ENCODE measurements at places on chromosomes 13 and 19.

DNA sequence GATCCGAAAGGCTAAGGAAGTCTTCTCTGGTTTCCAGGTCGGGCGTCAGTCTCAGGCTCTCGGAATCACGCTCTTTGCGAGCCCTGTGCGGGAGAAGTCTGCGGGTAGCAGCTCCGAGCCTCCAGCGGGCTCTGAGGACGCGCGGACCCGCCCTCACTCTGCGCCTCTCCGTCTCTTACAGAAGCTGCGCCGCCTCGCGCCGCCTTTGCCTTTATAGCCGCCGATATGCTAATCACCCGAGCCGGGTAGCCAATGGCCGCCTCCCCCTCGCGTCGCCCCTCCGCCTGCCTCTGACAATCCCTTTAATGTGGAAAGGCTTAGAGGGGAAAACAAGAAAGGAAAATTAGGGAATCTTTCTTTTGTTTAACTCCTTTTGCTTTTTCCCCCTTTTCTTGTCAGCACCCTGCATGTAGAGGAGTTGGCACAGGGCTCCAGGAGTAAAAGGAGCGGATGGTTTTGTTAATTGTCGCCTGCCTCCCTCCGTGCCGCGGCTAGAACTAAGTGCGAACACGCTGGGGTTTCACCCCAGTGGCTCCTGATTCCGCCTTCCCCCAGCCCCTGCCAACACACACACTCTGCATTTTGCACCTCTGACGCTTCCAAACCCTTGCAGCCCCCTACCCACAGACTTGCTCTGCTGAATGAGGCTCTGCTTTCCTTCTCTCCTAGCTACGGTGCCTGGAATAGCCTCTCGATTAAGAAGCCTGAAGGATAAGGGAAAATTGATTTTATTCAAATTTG lies at the start of gene PCDH8:
TSS of gene PCDH8 (minus strand) at position 186 of the 741 bp plus-strand sequence. CDS start 204 bp downstream, outside the sequence.
- no peak for DNase-seq

DNA sequence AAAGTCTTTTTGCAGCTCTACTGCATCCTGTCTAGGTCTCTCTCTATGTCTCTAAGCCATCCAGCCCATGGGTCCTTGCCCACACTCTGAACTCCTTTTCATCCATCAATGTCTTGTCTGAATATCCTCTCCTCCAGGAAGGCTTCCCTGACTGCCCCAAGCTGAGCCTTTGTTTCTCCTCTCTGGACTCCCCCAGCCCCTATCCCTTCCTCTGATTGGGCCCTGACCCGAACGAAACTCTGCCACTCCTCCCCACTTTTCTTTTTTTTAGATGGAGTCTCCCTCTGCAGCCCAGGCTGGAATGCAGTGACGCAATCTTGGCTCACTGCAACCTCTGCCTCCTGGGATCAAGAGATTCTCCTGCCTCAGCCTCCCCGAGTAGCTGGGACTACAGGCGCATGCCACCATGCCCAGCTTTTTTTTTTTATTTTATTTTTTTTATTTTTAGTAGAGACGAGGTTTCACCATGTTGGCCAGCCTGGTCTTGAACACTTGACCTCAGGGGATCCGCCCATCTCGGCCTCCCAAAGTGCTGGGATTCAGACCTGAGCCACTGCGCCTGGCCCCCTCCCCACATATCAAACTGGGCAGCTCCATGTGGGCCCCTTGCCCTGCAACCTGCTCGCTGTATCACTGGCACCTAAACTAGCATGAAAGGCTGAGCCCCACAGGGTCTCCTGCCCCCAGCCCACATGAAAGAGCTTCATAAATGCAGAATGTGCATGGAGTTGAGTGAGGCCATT lies 870 bp upstream of the UNC13A start:
- no peak for DNase-seq

DNA sequence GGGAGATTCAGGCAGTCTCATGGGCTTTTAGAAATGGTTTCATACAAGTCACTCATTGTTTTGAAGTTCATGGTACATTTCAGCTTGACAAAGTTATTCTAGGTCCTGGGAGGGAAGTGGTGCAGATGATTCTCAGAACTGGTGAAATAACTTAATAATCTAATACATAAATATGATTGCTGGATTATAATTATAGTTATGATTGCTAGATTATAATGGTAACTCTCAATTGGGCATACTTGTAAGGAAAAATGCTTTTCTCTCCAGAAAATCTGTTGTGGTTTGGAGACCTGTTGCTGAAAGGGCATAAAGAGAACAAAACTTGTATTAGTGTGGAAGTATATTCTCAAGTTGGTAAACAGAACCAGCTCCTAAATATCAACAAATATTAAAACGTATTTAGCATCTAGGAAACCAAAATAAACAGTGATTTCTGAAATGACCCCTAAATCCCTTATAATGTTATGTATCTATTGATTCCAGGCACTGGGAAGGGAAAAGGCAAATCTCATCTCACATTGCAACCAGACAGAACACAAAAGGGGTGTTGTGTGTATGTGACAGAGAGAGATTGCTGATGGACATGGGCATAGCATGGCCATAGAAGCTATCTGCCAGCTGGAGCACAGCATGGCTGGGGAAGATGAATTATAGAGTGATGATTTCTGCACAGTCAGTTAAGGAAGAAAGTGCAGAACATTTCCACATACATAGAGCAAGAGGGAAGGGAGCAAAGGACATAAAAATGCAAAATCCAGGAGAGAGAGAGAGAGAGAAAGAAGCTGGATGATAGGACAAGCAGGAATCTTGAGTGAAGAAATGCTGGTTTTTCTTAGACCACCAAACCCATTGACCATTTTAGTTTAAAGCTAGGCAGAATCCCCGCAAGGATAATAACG lies 87.1 kb upstream of the FRY start:
- DNase-seq = no peak

DNA sequence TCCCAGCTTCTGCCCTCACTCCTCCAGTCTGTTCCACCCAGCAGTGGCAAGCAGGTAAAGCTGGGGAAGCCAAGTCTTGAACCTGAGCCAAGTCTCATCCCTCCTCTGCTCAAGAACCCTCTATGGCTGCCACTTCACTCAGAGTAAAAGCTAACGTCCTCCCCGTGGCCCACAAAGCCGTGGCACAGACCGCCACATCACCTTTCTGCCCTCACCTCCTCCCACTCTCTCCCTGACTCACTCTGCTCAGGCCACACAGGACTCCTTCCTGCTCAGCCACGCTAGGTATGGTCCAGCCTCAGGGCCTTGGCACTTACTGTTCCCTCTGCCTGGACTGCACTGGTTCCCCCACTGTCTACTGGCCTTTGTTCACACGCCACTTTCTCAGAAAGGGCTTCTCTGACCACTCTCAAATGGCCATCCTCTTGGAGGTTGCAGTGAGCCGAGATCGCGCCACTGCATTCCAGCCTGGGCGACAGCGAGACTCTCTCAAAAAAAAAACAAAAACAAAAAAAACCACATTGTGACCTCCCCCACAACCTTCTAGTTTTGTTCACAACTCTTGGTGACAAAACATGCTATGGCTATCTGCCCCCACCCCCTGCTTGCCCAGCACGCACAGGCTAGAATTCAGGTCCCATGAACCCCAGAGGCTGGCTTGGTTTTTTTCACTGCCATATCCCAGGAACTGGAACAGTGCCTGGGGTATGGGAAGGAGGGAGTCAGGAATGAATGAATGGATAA lies 15.8 kb downstream of the NDUFB7 start:
- DNase-seq = no peak

GRCh38 chr13:50366488-50367174 lies 351.4 kb downstream of the KCNRG start:
- no peak for DNase-seq

- no peak for DNase-seq
These were observed 40.8 kb upstream of the FLT1 start for GRCh38 chr13:28535734-28536133.

GRCh38 chr13:90551253-90551652 lies 796.2 kb upstream of the MIR17HG start:
- no peak for DNase-seq

GRCh38 chr19:46442808-46443450 lies 14.2 kb upstream of the PNMA8C start:
- DNase-seq = no peak

DNA sequence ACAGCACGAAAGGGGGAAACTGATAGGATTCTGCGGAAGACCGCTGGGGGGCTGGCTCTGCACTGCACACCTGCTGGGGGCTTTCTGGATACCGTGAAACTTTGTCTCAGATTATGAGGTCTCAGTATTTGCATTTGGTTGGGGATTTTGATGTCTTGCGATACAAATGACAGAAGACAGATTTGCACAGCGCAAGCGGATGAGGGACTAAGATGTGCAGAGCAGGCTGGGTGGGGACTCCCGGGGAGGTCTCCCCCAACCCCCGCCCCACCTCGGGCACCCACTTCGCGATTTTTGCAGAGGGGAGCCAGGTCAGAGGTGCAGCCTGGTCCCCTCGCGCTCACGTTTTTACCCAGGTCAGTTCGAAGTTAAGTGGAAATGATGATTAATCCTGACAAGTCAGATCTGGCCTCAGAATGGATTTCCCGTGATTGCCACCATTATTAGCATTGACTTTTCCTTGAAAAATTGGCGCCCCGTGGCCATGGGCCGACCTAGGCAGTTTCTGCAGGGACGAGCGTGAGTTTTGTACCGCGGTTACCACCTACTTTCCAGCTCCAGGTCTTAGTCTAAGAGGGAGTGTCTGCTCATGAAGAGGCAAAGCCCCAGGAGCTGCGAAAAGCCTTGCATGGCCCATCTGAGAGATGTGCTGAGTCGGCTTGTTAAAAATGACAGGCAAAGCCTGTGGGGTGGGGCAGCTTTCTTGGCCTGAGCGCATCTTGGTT lies 1.3 kb upstream of the GJB2 start:
- no peak for DNase-seq

DNA sequence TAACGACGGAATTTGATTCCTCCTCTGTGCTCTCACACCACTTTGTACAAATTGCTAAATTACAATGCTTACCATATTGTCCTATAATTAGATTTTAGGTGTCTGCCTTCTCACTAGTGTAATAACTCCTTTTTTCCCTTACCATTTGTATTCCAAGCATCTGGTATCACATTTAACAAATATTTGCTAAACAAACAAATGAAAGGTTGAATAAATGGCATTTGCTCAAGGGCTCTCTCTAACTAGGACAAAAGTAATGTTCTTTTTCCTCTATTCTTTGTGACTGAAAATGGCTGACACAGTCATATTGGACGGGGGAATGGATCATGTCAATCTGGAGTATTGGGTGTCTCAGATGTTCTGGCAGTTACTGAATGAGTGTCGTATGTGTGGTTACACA lies 99.7 kb downstream of the ENOX1 start:
- no peak for DNase-seq
